Mesenchymal stem cell (in vitro differentiated cells and primary cell): ENCODE measurements at places on chromosomes 1 and 21.
A peak's percentile ranks its signal among the peaks of the same experiment; 100 is the strongest.

DNA sequence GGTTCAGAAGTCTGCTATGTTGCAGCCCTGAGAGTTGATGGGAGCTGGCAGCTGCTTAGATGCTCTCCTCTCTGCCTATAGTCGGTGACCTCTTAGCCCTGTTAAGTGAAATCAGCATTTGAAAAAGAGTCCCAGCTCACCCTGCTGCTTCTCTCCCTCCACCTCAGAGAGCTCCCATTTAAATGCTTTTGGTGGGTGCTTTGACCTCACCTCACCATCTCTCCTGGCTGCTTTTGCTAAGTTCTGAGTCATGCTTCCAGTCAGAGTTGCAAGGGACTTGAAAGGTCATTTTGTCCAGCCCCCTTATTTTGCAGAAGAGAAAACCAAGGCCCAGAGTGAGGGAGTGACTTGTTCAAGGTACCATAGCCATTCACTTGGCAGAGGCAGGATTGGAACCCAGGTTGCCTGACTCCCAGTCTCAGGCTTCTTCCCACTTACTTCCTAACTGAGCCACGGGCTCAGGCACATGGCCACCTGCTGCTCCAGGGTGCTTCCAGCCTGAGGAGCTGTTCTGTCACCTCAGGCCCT lies 3.3 kb downstream of the MAPKAPK2 start:
- peak; percentile 64 for DNase-seq

DNA sequence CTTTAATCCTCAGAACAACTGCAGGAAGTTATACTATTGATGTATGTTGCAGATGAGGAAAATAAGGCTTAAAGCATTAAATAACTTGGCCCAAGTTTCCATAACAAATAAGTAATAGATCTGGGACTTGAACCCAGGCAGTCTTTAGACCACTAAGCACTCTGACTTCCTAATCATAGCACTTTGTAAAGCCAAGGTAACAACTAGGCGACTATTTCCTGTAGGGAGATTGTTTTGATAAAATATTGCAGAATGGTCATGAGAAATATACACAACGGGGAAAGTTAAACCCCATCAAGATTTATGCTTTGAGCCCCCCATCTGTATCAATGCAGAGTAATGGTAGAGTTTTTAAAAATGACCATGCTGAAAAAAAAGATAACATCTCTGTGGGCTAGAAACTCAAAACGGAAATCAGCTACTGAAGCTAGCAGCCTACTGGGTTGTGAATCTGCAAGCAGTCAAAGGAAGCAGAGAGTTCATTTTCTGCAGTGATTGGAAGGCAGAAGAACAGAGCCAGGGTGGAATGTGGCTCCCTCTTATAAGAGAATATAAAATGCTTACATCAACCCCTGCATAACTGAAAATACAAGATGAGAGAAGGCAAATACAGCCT lies 111.2 kb upstream of the OLIG2 start:
- no peak for DNase-seq

DNA sequence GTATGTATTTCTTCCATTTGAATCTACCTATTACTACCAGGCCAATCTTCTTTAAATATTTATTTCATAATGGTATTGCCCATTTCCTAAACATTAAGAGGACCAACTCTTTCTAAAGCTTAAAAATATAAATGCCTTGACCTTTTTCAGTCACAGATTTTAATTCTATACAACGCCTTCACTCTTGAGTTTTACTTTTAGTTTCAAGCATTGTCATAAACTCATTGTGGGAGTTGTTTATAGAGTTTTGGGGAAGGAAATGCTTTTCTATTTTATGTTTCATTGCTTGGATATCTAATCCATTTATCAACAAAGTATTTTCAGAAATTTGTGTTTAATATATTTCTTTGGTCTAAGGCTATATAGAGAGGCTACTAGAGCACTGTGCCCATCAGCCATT lies 155.8 kb downstream of the DPYD start:
- DNase-seq = no peak

DNA sequence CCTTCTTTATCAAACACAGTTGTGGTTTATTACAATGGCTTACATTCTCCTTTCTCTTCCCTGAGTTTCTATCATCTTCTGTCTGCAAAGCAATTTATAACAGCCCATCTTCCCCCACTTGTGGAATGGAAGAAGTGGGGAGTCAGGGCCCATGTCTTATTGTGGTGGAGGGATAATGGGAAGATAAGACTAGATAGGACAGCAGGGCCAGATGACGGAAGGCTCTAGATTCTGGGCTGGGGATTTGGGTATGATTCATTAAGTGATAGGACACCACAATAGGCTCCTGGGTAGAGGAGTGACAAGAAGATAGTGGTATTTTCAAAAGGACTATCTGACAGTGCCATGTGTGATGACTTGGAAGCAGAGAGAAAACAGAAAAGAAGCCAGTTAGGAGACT lies 450.6 kb downstream of the TTLL7 start:
- DNase-seq = no peak

GRCh38 chr1:72230746-72231145 lies 51.6 kb downstream of the NEGR1 start:
- no peak for DNase-seq

GRCh38 chr1:212485913-212486618 lies 53.3 kb downstream of the NENF start:
- peak; percentile 98 for DNase-seq

- peak; percentile 21 for DNase-seq
Measured at GRCh38 chr1:112727716-112728115, 12.6 kb upstream of the PPM1J start.

DNA sequence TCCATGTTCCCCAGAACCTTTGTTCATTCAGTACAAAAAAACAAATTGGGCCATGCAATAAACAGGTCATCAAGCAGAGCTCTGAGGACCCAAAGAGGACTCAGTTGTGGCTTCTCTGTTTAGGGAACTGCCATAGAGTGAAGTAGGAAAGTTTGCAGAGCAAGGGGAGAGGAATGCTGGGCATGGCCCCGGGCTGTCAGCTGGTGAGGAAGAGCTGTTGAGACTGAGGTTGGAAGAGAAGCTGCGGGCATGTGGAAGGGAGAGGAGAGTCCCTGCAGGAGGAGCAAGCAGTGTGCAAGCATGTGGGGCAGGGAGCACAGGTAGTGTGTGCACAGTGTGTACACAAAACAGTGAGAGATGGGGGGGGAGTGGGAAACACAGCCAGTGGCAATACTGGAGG lies 71.8 kb downstream of the NTPCR start:
- no peak for DNase-seq

DNA sequence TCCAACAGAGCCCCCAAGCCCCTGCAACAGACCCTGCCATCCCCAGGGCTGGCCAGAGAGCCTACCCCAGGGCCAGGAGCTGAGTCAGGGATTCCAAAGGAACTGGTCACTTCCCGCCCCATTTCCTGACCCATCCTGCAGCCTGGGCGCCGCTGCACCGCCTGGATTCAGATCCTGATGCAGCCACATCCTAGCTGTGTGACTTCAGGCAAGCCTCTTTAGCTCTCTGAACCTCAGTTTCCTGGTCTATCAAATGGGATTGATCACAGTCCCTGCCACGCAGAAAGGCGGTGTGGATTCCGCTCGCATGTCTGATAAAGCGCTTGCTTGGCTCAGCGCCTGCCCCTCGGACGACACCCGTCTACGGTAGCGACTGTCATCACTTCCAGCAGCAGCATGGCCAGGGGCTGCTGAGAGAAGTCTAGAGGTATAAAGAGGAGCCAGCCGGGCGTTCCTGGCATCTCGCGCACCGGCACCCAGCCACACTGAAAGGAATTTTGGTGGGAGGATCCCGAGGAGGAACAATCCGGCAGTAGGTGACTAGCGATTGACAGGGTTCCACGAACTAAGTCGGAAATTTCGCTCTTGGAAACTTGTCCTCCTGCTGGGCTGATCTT lies 10.1 kb downstream of the EPHA2 start:
- DNase-seq = peak; percentile 94

DNA sequence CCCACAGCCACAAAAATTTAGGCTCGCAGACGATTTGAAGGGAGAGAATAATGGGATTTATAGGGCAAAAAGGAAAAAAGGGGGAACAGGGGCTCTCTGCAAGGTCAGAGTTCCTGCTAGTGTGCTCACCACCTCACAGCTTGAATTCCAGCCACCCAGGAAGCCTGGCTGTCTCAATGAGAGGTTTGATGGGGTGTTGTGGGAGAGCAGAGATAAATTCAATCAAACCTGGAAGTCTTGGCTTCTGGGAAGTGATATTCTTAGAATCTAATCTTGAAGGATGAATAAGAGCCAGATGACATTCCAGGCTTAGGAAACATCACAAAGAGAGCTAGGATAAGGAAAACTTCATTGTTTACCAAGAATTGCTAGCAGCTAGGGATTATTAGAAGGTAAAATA lies 47.4 kb upstream of the C21orf91 start:
- no peak for DNase-seq

DNA sequence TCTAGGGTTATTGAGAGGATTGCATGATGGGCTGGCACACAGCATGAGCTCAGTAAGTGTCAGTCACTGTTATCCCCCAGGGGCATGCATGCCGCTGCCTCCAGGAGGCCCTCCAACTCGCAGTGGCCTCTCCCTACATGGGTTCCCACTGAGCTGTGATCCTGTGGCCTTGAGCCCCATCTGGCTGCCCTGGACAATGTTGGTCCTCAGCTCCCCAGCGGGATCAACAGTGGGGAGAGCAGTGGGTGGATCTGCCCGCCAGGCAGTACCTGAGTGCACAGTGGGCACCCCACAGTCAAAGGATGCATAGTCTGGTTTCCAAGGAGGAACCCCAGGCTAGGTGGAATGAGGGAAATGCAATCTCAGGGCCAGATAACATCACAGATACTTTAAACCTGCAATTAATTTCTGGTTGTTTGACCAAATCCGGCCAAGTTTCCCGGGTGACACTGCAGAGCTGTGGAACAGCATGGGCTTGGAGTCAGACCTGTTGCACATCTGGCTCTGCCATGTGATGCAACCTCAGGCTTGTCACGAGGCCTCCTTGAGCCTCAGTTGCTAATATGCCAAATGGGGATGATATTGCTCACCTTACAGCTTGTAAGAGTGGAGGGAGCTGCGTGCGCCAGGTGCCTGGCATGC lies 9.3 kb downstream of the PADI3 start:
- peak; percentile 36 for DNase-seq

- peak; percentile 63 for DNase-seq
Measured at GRCh38 chr1:12615865-12616708, 1.9 kb downstream of the DHRS3 start.

- DNase-seq = no peak
Measured at GRCh38 chr1:164604541-164604940, 45.6 kb downstream of the PBX1 start.

- DNase-seq = peak; percentile 13
Measured at GRCh38 chr1:219492717-219493116, 120.2 kb downstream of the ZC3H11B start.

DNA sequence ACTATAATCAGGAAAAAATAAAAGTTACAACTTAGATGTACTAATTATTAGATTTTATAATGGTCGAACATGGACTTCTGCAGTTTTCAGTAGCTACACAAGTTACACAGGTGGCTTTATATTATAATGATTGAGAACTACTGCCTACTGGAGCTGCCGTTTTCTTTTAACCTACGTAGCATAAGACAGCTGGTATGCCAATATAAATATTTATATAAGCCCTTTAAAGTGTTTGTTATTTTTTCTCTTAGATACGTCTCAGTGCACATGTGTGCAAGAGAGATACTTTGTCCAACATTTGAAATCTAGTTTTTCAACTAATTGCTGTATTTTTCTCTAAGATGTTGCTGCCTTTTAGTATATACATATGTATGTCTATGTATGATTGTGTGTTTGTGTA lies 42.4 kb downstream of the PDC start:
- DNase-seq = peak; percentile 60

- peak; percentile 82 for DNase-seq
Measured at GRCh38 chr1:3313576-3313950, 140.9 kb upstream of the ARHGEF16 start.

DNA sequence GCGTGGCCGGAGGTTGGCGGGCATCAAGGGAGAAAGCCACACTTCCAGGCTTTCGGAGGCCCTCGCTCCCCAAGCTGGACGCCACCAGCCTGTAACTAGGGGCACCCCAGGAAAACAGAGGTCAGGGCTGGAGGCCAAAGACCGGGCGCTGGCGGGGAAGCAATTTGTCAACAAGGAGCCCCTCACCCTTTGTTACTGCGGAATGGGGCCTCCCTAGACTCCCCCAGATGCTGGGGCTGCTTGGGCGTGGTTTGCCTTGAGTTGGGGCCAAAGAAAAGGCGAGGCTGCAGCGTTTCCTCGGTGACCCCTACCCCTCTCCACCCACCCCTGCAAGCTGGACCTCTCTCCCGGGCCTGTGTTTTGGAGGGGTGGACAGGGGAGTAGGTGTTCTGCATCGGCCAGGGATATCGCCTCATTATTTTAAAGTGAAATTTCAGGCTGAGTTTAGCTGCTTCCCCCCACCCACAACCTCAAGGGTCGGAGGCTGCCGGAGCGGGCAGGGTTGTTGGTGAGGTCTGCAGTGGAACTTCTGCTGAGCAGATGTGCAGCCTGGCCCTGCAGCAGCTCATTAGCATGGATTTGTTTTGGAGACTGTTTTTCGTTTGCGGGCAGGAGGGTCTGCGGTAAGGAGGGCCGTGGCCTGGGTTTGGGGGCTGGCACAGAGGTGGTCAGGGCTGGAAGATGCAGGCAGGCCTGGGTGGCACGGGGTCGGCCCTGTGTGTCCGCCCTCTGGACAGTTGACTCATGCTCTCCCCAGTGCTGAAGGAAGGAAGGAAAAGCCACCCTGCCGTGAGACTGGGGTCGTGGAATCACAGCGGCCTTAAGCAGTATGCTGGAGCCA lies 1.5 kb downstream of the NBL1 start:
- peak; percentile 45 for DNase-seq

- no peak for DNase-seq
Measured at GRCh38 chr1:24275510-24275909, 43.6 kb upstream of the GRHL3 start.

GRCh38 chr21:32088471-32088870 lies 190.4 kb downstream of the MIS18A start:
- no peak for DNase-seq

GRCh38 chr1:175294179-175294756 lies 101.7 kb upstream of the KIAA0040 start:
- DNase-seq = no peak

DNA sequence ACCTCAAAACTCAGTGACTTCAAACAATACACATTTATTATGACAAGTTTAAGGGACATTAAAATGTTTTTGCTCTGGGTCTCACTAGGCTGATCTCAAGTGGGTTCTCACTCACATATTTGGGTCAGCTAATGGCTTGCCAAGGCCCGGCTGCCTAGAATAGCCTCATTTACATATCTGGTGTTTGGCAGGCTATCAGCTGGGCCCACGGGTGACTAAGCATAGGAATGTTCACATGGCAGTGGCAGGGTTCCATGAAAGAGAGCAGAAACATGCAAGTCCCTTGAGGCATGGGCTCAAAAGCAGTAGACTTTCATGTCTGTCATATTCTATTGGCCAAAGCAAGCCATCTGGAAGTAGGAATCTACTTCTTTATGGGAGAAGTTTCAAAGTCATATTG lies 492.6 kb downstream of the KCNT2 start:
- peak; percentile 36 for DNase-seq

- DNase-seq = no peak
Measured at GRCh38 chr1:84785271-84786036, 95.2 kb upstream of the SSX2IP start.
